Daoy (cell line): ENCODE measurements at places on chromosomes 11 and 22.
A peak's percentile ranks its signal among the peaks of the same experiment; 100 is the strongest.

- peak; percentile 85 for DNase-seq
Measured at GRCh38 chr11:2175659-2176058, 4.0 kb upstream of the TH start.

DNA sequence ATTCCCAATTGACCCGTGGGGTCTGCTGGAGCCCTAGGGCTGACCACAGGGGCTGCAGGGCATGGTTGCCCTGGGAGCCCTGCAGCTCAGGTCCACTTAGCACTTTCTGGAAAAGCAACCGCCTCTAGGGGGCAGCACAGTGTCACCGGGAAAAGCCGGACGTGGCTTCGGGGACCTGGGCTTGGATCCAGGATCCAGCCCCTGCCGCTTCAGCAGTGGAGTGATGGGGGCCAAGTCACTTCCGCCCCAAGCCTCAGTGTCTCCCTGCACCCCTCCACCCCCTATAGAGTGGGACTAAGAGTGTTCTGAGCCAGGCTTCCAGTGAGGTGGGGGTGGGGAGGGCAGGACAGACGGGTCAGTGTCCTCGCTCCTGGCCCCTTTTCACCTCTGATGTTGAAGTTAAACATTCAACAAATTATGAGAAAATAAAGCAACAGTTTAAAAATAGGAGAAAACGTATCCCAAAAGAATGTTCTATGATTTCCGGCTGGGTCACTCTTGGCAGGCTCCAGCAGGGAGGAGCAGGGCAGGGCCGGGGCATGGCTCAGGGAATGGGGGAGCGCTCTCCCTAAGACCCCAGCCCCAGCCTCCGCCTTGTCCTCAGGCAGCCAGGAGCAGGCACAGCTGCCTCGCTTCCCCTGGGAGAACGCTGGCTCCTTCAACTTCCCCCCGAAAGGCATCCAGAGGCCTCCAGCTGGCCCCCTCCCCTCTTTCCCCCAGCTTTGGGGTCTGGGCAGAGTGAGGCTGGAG lies 96.5 kb upstream of the FGF3 start:
- DNase-seq, result peak; percentile 80

DNA sequence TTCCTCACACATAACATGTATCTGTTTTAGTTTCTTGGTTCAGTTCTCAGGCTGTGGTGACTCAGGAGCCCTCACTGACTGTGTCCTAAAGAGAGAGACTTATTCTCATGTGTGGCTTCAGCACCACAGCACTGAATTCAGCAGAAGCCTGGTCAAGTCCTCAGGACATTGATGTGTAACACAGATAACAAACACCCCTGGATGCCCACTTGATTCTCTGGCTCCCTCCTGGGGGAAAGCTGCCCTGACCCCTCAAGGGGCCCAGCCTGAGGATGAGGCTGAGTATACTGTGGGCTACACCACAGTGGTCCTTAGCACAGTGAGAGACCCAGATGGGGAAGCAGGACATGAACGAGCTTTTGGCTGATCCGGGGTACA lies 87.2 kb upstream of the VPREB1 start:
- DNase-seq, result no peak

- DNase-seq, result no peak
Measured at GRCh38 chr11:101552888-101553287, 30.9 kb downstream of the TRPC6 start.

DNA sequence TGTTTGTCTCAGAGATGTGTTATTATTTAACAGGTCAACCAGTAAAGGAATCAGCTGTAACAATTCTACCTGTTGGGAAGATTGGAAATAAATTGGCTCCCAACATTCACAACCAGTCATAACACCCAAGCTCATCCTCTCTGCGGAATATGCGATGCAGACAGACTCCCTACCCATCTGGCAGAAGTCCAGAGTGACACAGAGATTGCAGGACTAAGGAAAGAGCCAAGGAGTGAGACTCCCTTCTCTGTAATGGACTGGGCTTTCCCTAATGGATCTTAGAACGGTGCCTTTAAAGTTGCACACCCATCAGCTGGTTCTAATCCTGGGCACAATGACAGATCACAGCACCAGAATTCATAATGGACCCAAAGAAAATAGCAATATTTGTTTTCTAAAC lies 27.8 kb upstream of the UBASH3B start:
- DNase-seq, result no peak

GRCh38 chr22:24525416-24526037 lies 29.4 kb downstream of the GUCD1 start:
- DNase-seq, result peak; percentile 71

DNA sequence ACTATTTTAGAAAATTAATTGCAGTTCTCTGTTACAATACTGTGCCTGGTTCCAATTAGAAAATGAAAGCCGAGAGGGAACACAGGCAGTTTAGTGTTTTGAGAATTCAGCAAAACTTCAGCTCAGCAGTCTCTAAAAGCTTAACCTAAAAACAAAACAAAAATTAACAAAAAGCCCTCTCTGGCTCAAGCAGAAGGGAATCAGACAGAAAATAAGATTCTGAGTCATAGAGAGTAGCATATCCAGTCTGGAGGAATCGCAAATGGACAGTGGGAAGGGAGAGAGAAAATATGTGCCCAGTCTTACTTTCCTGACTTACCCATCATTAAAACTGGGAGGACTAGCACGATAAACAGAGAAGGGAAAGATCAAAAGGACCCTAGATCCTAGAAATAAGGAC lies 38.1 kb upstream of the CHRM4 start:
- DNase-seq, result no peak

DNA sequence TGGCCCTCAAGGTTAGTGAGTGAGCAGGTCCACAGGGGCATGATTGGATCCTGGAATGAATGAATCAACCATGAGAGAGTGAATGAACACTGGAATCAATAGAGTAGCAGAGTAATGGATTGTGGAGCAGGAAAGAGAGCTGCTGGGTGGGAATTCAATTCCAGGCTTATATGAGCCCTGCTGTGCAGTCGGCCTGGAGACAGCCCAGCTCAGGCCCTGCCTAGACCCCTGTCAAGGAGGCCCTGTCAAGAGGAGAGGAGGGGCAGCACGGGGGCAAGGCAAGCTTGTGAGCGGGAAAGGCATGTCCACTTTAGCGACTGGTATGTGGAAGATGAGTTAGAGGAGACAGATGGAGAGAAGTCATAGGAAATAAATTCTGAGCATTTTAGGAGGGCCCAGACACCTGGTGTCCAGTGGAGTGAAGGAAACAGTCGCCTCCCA lies 1.3 kb upstream of the FOLR1 start:
- DNase-seq, result no peak

GRCh38 chr22:44697423-44698141 lies 4.4 kb upstream of the PRR5 start:
- DNase-seq, result peak; percentile 82

DNA sequence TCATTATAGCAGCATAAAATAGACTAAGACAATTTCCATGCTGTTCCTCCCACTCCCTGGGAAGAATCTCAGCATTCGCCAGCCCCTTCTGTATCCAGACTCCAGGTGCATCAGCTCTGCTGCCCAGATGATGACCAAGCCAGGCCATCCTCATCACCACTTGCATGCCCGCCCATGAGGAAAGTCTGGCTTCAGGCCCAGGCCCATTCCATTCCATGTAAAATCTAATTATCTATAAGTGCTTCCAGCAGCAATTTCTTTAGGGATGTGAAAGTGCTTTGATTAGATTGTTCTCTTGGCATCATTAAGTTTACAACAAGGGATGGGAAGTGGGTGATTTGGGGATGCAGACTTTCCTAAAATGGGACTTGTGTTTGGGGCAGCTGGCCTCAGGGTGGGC lies 100.3 kb downstream of the INSC start:
- no peak for DNase-seq

DNA sequence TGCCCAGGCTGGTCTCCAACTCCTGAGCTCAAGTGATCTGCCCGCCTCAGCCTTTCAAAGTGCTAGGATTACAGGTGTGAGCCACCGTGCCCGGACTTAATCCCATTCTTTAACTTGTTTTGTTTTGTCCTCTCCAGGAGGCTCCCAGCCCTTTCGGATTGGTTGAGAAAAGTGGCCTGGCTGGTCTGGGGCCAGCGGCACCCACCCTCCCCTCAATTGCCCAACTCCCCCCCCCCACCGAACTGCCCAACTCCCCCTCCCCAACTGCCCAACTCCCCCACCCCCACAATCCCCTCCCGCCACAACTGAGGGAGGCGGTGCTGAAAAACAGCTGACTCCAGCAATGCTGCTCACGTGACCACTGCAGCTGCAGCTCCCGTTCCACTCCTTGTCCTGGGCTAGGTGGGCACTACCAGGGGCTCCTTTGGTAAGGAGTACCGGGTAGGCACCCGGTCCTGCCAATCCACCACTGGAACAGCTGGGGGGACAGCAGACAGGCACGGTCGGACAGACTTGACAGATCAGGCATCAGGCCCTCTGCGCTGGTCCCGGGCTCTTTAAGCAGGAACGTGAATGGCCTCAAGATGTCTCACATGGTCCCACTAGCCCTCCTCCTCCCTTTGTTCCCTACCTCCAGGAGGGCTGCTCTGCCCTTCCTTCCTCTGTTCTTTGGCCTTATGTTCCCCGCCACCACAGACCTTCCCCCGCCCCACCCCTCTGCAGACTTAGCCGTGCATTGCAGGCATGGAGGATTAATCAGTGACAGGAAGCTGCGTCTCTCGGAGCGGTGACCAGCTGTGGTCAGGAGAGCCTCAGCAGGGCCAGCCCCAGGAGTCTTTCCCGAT lies at the start of gene TCN2:
TSS of gene TCN2 (plus strand) at position 720 of the 845 bp plus-strand sequence. CDS start 158 bp downstream, outside the sequence.
- peak; percentile 71 for DNase-seq

- DNase-seq, result no peak
Measured at GRCh38 chr11:8392166-8392565, 128.5 kb upstream of the LMO1 start.

DNA sequence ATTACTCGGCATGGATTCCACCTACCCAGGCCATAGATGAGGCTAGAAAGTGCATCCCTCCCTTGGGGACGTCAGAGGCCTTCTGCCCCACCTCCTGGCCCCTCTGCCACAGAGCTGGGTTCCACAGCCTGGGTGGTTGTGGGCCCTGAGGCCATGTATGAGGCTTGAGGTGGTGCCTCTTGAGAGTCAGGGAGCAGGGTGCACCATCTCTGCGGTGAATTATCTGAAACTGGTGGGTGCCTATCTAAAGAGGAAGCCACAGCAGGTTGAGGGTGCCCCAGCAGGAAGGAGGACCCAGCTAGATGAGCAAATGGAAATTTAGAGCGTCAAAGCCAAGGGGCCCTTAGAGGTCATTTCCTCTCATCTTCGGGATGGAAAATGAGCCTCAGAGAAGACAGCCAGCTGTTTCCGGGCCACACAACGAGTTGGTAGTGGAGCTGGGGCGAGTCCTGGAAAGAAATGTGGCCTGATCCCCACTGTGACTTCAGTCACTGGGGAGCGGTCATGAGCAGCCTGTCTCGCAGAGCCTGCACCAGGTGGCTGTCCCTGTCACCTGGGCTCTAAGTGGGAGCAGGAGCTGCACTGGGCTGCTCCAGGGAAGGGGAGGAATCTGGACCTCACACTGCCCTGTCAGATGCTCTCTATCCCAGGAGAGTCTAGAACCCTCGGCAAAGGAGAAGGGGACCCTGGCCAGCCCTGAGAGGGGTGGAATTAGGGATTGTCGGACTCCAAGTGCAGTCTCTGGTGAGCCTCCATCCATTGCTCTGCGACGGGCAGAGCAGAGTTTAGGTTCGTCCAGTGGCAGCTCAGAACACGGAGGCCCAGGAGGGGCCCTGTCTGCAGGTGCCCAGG lies 7.3 kb downstream of the ADORA2A start:
- DNase-seq, result no peak

DNA sequence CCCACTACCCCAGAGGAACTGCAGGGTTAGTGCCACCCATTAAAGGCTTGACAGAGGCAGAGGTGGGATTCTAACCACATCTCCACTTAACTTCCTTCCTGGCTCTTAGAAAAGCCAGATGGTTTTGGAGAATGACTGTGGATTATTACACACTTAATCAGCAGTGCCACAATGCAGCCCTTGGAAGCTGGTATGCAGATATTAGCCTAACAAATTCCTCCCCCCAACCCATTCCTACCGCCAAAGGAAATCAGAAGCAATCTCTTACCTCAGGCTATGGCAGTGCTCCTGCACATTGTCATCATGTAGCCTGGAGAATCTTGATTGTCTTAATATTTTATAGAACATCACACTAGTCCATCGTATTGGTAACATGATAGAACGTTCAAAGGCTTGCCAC lies 23.2 kb upstream of the NRGN start:
- peak; percentile 14 for DNase-seq

- DNase-seq, result peak; percentile 90
Measured at GRCh38 chr22:24951942-24952836, at the start of gene KIAA1671. Gene KIAA1671 (plus strand): TSS chr22:24952716. CDS start chr22:25028000, 75,284 bp downstream.

DNA sequence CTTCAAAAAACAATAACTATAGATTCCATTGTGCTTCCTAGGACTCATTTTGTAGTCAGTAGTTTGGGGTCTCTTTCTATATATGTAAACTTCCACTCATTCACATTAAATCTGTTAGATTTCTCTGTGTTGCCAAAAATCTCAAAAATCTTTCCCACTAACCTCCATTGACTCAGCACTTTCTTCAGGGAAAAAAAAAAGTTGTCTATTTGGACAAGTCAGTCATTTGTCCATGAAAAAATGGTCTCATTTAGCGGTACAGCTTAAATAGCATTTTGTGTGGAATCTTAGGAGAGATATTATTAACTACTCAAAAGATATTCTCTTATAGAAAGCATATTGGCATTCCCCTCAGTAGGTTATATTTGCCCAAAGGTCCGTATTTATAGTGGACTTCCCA lies 81.9 kb downstream of the PPP2R1B start:
- no peak for DNase-seq

DNA sequence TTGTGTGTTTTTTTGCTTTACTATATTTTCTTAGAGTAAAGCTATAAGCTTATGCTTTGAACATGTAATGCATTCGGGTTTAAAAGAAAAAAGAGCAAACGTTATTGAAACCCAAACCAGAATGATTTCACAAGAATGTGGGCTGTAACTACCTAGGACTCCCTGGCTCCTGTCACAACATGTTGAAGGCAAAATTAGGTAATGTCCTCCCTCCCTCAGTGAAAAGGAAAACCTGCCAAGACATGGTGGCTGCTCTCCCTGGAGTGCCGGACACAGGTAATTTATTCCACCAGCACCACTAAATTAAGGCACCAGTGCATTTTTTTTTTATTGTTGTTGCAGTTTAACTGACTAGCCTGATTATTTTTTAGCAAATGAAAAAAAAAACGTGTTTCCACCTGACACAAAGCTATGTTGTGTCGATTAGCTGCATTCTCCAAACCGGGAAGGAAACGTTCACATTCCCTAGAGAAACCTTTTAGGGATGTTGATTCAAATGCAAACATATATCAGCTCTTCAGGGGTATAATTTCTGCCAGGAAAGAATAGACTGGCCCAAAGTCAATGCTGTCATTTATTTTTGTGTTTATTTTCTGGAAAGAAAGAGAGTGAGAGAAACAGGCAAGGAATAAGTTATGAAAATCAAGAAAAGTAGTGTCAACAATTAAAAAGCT lies 134.6 kb downstream of the CCDC34 start:
- no peak for DNase-seq
